ENCODE measurements at places on chromosomes 4 and X.

DNA sequence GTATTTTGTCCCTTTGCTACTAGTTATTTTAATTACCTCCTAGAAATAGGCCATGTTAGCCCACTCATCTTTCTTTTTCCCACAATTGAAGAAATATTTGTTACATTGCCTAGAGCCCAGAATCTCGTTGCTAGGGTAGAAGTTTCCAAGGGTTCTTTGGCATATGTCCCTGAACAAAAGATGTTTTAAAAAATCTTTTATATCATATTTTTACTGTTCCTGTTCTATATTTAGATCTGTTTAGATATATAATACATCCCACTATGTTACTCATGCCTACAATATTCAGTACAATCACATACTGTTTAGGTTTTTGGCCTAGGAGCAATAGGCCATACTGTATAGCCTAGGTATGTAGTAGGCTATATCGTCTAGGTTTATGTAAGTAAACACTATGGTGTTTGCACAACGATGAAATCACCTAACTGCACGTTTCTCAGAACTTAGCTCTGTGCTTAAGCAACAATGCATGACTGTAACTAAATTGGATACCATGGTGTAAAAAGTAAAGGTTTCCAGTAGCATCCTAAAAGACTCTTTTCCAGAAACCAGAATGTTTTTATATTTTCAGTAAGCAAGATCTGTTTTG is 236.0 kb upstream of the SLIT2 start:
- DNase-seq = no peak

DNA sequence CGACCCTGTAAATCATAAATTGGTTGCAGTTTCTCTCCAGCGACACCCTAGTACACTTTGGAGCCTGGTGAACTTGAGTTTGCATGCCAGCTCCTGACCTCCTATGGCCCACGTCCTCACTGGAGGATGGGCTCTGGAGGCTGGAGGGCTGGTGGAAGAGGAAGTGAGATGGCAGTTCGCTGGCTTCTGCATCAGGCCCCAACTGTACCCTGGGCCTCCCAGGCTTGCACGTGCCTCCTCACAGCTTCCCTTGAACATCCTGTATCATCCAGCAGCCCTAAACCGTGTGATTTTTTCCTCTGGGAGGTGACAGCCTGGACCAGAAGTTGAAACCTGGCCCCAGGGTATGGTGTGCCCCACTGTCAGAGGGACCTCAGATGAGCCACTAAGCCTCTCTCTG is 78.5 kb downstream of the HTRA3 start:
- DNase-seq = no peak

DNA sequence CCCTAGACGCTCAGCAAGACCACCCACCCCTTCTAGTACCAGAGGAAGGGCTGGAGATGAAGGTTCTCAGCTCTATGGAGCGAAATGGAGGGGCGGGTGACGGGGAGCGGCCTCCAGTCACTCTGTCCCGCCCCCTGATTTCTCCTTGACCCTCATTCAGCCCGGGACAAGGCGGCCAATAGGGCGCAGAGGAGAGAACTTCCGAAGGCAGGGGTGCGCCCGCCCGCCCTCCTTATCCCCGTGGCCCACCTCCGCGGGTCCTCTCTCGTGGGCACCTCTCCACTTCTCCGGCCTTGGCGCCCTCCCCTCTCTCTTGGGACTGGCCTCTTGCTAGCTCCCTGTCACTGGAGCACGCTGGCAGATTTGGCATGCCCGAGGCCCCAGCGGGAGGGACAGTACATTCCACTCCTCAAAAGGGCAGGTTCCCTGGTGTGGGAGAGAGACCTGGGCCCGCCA is 1.1 kb upstream of the SEPTIN6 start:
- no peak for DNase-seq

DNA sequence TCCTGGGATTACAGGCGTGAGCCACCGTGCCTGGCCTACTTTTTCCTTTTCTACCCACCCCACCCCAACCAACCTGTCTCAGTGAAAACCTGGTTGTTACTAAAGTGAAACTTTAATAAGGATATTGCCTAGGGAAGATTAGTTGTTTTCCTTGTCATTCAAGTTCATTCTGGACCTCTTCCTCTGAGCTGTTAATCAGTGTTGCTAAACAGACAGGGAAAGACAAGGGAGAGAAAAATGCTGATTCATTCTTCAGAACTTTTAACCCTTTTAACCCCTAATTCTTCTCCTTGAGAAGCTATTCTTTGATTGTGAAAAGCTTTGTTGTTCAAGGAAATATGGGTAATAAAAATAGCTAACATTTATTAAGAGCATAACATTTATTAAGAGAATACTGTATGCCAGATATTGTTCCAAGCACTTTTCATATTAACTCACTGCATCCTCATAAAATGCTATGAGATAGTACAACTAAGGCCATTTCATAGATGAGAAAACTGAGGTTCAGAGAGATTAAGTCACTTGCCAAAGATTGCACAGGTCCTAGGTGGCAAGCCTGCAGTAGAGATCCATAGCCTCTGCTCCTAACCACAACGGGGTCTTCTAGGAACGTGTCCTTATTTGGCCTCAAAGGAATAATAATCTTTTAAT is 34.8 kb downstream of the OSTC start:
- no peak for DNase-seq

- DNase-seq = no peak
Observed at GRCh38 chr4:8167291-8167690, 8.7 kb upstream of the ABLIM2 start.

- no peak for DNase-seq
Observed at GRCh38 chr4:180106122-180106521, 2137.1 kb upstream of the TENM3 start.

GRCh38 chr4:184284336-184284690 is 66.6 kb upstream of the ENPP6 start:
- DNase-seq = no peak

DNA sequence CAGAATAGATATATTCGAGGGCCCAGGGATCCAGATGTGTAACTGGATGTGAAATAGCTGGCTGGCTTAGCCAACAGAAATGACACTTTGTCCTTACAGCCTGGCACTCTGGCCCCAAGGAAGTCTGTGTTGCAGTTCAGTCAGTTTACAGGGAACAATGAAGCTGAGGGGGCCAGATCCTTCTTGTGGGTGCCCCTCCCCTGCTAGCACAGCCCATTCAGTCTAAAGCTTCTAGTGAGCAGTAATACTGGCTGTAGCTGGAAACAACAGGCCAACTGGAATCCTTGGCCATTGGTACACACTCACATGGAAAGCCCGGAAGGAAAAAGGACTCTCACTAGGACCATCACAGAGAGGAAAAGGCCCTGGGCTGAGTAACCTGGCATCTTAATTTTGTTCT is 22.7 kb upstream of the CD40LG start:
- no peak for DNase-seq

GRCh38 chrX:22159071-22159470 is 113.6 kb upstream of the CBLL2 start:
- DNase-seq = no peak

DNA sequence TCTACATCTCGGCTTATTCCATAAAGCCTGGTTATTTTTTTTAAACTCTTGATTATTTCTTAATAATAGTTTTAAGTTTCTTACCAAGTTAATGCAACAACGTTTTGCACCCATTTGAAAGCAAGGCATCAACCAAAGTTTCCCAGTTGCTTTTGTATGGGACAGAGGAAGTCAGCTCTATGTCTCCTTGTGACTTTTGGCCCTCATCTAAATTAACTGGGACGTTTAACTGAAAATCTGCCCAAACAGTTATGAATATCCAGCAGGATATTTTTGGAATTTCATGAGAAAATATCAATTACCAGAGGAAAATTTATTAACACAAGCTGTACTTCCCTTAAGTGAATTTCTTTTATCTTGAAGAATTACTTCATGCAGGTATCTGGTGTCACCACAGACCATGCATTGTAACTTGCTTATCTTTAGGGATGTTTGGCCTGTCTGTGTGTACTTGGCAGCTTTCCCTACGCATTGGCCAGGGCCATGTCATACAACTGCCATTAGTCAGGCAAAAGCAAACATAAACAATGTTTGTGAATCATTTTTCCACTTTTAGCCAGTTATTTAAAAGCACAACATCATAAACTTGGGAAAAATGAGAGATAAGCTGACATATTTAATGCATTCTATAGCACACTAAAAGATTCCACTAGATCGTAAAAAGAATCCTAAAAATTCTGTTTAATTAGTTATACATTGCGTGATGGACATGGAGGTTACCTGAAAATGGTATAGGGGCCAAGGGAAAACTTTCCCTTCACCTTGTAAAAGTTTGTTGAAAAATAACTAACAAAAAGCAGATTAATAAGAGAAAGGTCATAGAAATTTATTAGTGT is 101.4 kb upstream of the PDE5A start:
- DNase-seq = no peak

DNA sequence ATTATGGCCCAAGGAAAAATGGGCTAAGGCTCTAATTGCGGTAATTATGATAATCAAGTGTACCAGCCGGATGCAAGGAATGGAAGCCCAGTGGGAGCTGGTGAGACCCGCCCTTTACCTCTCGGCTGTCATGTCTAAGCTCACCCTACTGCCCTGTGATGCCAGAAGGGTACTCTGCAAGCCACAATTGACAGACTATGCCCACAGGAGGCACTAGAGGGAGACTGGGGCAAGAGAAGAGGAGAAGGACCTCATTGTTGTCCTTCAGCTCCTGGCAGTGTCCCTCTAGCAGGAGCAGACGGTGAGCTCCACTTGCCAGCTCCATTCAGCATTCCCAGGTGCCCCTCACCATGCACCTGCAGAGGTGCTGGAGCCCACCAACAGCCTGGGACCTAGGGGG is 141.8 kb downstream of the SMIM20 start:
- no peak for DNase-seq

DNA sequence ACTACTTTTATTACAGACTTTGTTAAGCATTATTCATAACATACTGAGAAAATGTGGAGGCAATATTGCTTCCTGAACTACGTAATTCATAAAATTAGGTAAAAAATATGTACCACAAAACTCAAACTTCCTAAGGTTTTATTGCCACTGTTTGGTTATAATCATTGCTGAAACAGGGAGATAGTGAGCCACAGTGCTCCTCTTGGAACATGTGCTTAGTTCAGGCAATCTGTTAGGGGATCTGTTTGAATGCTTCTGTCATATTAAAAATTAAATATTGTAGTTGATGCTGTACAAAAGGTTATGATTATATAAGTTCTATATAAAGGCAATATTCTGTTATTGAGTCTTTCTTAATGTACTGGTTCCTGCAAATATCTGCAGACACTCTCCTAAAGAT is 480.7 kb downstream of the GRXCR1 start:
- no peak for DNase-seq

DNA sequence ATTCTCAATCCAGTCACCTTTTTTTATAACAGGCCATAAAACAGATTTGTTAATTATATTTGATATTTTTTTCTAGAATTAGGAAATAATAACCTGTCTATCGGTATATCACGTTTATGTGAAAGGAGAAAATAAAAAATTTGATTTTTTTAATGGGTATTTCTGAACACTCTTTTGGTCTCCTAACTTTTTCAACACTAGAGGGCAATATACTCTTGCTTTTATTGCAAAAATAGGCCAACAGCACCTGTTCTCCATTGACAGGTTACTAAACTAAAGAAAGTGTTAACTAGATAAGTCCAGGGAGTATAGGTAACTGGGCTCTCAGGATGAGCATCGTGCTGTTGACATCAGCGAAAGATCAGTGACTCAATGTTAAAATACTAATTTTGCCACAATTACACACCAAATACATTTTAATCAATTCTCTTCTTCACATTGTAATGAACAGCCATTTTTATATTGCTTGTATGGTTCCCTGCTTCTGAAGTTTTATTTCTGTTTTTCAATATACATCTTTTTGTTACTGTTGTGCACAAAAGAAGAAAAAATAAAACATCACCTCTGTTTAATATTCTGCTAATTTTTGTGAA is 22.8 kb downstream of the NDST4 start:
- DNase-seq = no peak

DNA sequence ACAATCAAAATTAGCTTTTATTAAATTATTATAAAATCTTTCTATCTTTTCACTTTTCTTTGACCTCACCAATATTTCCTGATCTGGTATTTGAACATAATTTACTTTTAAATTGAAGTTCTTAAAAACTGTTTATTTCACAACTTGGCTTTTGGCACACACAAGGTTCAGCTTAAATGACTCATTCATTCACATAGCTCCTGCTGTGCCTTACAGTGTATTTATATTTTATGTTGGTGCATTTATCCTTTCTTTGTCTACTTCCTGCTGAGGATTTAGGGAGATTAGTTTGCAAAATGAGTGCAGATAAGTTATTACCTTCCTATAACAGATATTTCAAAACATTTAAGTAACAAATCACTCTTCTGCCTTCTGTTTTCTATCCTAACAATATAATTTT is 430.6 kb downstream of the DTHD1 start:
- DNase-seq = no peak

DNA sequence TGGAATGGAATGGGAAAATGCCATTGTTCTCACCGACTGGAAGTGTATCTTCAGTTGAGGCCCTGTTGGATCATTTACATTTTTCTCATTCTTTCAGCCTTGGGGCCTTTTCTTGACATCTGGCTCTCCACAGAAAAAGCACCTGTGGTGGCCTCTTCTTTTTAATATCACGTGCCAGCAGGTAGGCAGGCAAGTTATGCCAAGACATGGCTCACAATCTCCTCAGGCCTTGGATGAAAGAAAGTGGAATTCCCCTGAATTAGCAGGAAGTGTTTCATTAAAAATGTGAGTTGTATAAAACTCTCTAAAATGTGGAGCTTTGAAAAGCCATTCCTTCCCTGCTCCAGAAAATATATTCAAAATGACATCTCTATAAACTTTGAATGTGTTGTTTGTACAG is 122.1 kb downstream of the FRAS1 start:
- DNase-seq = no peak

- DNase-seq = no peak
Observed at GRCh38 chr4:169143335-169143734, 127.4 kb downstream of the SH3RF1 start.

- DNase-seq = no peak
Observed at GRCh38 chr4:45345558-45345957, 619.2 kb upstream of the GNPDA2 start.

DNA sequence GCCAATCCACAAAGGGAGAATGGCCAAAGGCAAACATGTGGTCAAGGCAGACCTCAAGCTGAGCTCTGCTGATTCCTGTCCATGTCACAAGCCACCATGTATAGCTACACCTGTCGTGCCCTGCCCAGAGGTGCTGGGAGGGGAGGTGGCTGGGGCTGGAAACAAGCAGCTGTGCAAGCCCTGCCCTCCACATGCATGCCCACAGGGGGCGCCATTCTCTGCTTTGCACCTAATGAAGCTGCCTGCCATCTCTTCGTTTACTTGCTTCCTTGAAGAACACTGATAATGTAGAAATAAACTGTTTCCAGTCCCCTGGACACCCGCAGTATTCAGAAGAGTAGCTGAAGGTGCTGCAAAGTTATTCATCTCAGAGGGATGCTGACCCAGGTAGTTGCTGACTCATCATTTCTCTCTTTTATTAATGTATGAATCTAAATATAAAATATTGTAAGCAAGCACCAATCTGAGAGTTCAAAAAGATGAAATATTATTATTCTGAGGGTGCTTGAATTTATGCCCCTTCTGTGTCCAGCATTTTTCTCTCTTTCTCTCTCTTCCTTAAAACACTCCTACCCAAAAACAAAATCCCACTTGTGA is 278.6 kb downstream of the ADGRA3 start:
- no peak for DNase-seq
